ENCODE measurements at places on chromosomes 2 and 18. TPM values are rescaled to one million over a fixed set of nuclear protein-coding genes. Genes with fewer than 3 reads are reported as not detected.

GRCh38 chr2:160534996-160535395 is 41.4 kb upstream of the RBMS1 start:
- no peak for DNase-seq
- H3K27ac ChIP-seq: no peak overlapping the region
- H3K27me3 ChIP-seq: no peaks in the 10 kb centered on the region
- no peaks in the 10 kb centered on the region for H3K36me3 ChIP-seq
- H3K4me1 ChIP-seq: no peaks in the 10 kb centered on the region

GRCh38 chr2:10297959-10298531 is 4.7 kb upstream of the HPCAL1 start:
- H3K27ac ChIP-seq: peak overlapping the region; percentile 65
- peaks cover 45% of the 10 kb centered on the region for H3K4me1 ChIP-seq
- peaks cover 2% of the 10 kb centered on the region for H3K27me3 ChIP-seq

DNA sequence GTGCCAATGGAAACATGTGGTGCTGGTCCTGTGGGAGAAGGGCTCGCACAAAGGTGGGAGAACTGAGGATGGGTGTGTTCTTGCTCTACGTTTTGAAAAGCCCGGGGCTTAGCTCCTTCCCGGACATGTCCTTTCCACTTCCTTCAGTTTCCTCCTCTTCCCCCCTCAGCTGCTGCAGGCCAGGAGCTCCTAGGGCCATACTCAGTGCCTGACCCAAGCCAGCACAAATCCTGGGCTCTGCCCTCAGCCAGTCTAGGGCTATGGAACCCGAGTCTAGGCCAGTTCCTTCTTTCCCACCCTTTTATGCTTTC is 1.4 kb upstream of the SIX2 start:
- H3K4me1 ChIP-seq: peaks cover 11% of the 10 kb centered on the region
- peak overlapping the region; percentile 34 for H3K4me3 ChIP-seq
- no peak overlapping the region for H3K27ac ChIP-seq
- DNase-seq: no peak
- H3K36me3 ChIP-seq: no peaks in the 10 kb centered on the region
- peaks cover 79% of the 10 kb centered on the region for H3K27me3 ChIP-seq

DNA sequence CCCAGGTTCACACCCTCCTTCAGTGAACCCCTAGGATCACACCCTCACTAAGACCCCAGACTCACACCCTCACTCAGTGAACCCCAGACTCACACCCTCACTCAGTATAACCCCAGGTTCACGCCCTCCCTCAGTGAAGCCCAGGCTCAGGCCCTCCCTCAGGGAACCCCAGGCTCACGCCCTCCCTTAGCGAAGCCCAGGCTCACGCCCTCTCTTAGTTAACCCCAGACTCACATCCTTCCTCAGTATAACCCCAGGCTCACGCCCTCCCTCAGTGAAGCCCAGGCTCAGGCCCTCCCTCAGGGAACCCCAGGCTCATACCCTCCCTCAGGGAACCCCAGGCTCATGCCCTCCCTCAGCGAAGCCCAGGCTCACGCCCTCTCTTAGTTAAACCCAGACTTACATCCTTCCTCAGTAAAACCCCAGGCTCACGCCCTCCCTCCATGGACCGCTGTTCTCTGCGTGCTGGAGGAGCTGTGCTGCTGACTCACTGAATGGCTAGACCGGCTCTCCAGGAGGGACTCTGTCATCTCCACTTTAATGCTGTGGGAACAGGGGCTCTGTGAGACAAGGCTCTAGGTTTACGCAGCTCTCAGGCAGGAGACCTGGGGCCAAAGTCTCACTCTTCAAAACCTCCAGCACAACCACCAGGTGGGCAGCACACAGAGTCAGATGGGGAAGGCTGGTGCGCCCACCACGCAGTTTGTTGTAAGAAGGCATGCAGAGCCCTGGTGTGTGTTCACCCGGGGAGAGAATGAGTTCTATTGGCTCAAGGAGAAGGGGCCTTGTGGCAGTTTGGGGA is 506.9 kb upstream of the MYT1L start:
- no peaks in the 10 kb centered on the region for H3K27me3 ChIP-seq
- no peaks in the 10 kb centered on the region for H3K36me3 ChIP-seq
- H3K4me1 ChIP-seq: no peaks in the 10 kb centered on the region
- no peak overlapping the region for H3K4me3 ChIP-seq
- no peak for DNase-seq

DNA sequence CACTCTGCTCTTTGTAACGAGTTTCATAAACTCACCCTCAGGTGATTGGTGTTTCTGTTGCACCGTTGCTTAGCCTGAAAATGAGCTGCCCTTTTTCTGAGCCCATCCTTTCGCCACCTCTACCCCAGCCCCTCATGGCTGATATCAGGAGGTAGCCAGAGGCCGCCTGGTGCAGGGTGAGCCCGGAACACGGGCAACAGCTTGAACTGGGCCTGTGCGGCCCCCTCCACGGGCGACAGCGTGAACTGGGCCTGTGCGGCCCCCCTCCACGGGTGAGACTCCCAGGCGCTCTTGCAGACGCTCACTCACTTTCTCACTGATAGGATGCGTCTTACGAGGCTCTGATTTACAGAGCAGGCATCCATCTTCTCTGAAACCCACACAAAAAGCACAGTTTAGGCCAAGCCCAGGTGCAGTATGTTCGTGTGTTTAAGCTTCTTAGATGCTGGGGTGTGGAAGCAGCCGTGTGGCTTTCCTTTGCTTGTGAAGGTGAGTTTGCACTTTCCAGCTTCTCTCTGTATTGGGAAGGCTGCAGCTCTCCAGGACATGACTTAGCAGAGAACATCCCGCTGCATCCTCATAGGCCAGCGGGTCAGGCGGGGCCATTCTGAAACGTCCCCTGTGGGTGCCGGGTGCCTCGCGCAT is 83.5 kb downstream of the NFATC1 start:
- no peak for DNase-seq
- H3K4me1 ChIP-seq: peaks cover 3% of the 10 kb centered on the region
- H3K4me3 ChIP-seq: no peak overlapping the region
- H3K27me3 ChIP-seq: no peaks in the 10 kb centered on the region
- H3K27ac ChIP-seq: peak overlapping the region; percentile 59
- peaks cover 16% of the 10 kb centered on the region for H3K36me3 ChIP-seq

- H3K27ac ChIP-seq: no peak overlapping the region
- H3K4me3 ChIP-seq: no peak overlapping the region
- no peaks in the 10 kb centered on the region for H3K27me3 ChIP-seq
- no peaks in the 10 kb centered on the region for H3K36me3 ChIP-seq
Observed at GRCh38 chr2:208607694-208608093, 201.1 kb downstream of the PTH2R start.

GRCh38 chr2:234286118-234286598 is 210.7 kb downstream of the ARL4C start:
- H3K4me1 ChIP-seq: peaks cover 60% of the 10 kb centered on the region
- no peaks in the 10 kb centered on the region for H3K27me3 ChIP-seq
- peaks cover 18% of the 10 kb centered on the region for H3K36me3 ChIP-seq
- H3K27ac ChIP-seq: no peak overlapping the region

DNA sequence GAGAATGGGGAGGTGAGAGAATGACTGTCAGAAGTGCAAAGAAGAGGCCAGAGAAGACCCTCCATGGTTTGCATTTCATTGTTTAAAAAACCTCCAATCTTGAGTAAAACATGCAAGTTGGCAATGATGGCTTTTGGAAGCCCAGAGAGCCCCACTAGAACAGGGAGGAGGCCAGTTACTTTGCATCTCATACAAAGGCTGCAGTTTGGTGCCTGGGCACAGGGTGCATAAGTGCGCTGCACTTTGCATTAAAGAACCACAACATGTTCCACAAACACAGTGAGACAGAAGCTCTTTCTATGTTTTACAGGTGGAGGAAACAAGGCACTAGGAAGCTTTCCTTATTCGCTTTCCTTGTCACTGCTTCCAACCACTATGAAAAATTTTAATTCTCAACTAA is 25.4 kb downstream of the PSTPIP2 start:
- peaks cover 2% of the 10 kb centered on the region for H3K36me3 ChIP-seq
- H3K4me1 ChIP-seq: peaks cover 22% of the 10 kb centered on the region
- no peaks in the 10 kb centered on the region for H3K27me3 ChIP-seq
- H3K27ac ChIP-seq: no peak overlapping the region

GRCh38 chr2:134540990-134541389 is 177.8 kb downstream of the TMEM163 start:
- H3K4me3 ChIP-seq: no peak overlapping the region
- no peak for DNase-seq
- no peaks in the 10 kb centered on the region for H3K36me3 ChIP-seq
- peaks cover 2% of the 10 kb centered on the region for H3K27me3 ChIP-seq
- H3K4me1 ChIP-seq: no peaks in the 10 kb centered on the region
- H3K27ac ChIP-seq: no peak overlapping the region

DNA sequence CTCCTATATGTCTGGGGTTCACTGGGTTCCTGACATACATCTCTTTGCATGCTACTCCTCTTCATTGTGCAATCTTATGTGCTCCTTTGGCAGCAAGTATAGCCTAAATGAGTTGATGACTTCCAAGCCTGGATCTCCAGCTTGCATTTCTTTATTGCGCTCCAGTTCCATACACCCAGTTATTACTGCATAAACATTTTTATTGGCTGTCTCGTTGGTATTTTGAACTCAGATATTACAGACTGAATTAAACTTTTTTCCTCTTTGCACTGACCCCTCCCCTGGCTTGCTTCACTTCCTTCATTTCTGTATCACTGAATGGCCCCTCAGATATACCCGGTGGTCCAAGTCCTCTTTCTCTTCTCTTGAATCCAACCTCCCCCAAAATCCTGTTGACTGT is 219.2 kb downstream of the MC4R start:
- no peak overlapping the region for H3K4me3 ChIP-seq
- no peaks in the 10 kb centered on the region for H3K27me3 ChIP-seq
- no peaks in the 10 kb centered on the region for H3K36me3 ChIP-seq
- no peaks in the 10 kb centered on the region for H3K4me1 ChIP-seq
- H3K27ac ChIP-seq: no peak overlapping the region

GRCh38 chr18:38940475-38940862 is 1374.9 kb upstream of the CELF4 start:
- peak overlapping the region; percentile 95 for H3K27ac ChIP-seq
- peaks cover 4% of the 10 kb centered on the region for H3K36me3 ChIP-seq
- DNase-seq: no peak
- H3K4me1 ChIP-seq: peaks cover 24% of the 10 kb centered on the region
- no peaks in the 10 kb centered on the region for H3K27me3 ChIP-seq
- peak overlapping the region; percentile 70 for H3K4me3 ChIP-seq

DNA sequence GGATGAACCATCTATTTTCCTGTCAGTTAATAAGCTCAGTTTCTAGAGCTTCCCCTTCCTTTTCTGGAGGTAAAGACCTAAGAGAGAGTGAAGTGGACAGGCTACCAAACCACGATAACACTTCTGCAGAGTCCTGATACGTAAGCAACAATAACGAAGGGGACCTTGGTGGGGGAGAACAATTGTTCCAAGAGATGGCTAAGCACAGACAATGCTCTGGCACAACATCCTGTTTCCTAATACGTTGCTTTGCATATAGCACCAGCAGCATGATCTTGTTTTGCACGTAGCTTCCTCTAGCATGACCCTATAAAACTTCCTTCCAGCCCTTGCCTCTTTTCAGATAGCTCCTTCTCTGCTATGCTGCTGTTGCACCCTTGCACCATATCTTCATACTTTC is 247.3 kb downstream of the RAD51AP2 start:
- no peak overlapping the region for H3K4me3 ChIP-seq
- H3K27me3 ChIP-seq: no peaks in the 10 kb centered on the region
- DNase-seq: no peak
- no peak overlapping the region for H3K27ac ChIP-seq

GRCh38 chr2:46982351-46983064 is 66.9 kb upstream of the MCFD2 start:
- peak overlapping the region; percentile 59 for H3K4me3 ChIP-seq
- H3K27me3 ChIP-seq: no peaks in the 10 kb centered on the region
- DNase-seq: peak; percentile 75
- H3K27ac ChIP-seq: peak overlapping the region; percentile 90
- peaks cover 45% of the 10 kb centered on the region for H3K36me3 ChIP-seq

GRCh38 chr18:29488617-29489016 is 1311.7 kb upstream of the CDH2 start:
- no peaks in the 10 kb centered on the region for H3K36me3 ChIP-seq
- no peak overlapping the region for H3K4me3 ChIP-seq
- H3K27me3 ChIP-seq: no peaks in the 10 kb centered on the region
- DNase-seq: no peak
- H3K4me1 ChIP-seq: no peaks in the 10 kb centered on the region
- no peak overlapping the region for H3K27ac ChIP-seq

DNA sequence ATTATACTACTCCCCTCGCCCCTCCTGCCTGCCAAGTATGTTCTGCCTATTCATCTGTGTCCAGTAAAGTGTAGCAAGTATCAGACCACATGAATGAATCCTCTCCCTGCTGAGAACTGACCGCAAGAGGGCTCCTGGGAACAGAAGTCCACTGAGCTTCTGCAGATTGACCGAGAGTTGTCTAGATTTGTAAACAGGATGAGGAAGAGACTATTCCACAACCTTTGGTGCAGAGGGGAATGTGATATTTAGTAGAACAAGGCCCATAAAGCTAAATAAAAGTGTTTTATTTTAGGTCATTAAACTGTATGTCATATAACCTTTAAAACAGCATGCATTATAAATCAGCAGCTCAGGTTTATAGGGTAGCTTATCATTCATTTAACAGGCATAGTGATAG is 377.0 kb downstream of the DCC start:
- no peak for DNase-seq
- H3K4me3 ChIP-seq: no peak overlapping the region
- H3K27ac ChIP-seq: no peak overlapping the region
- no peaks in the 10 kb centered on the region for H3K4me1 ChIP-seq

DNA sequence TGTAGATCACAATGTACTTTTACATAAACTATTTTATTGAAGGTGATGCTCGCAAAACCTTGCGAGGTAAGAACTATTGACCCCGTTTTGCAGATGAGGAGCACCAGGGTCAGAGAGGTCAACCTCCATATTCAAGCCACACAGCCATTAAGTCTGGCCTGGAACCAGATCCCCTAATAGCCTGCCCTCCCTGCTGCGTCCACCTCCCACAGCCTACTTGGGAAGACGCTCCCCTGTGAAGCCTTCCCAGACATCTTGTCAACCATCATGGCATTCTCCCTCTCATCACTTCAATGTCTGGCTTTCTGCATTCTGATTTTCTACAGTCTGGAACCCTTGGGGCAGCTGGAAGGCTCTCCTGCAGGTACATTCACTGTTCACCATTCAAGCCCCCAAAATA is 101.0 kb downstream of the TTC32 start:
- no peak overlapping the region for H3K4me3 ChIP-seq
- DNase-seq: no peak
- no peaks in the 10 kb centered on the region for H3K27me3 ChIP-seq
- H3K27ac ChIP-seq: no peak overlapping the region
- no peaks in the 10 kb centered on the region for H3K4me1 ChIP-seq

DNA sequence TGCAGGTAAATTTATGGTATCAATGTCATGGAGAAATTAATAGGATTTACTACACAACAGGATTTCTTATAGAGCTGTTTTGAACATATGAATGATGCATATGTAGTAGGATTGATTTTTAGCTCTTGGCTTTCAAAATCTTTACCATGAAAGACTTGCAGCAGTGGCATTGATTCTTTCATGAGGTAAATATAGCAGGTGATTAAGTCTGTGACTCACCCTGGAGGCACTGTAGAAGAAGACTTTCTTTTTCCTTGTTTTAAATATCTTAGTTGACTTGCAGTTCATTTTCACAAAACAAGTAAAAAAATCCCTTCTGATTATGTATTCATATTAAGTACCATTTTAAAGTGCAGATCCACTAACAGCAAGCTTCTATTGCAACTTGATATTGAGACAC is 463.0 kb downstream of the FBXO15 start:
- H3K36me3 ChIP-seq: no peaks in the 10 kb centered on the region
- H3K4me3 ChIP-seq: no peak overlapping the region
- peaks cover 3% of the 10 kb centered on the region for H3K4me1 ChIP-seq
- H3K27ac ChIP-seq: no peak overlapping the region

The CHRNG gene
- not detected for total RNA-seq

The FER1L5 gene
- not detected for total RNA-seq

The REG3G gene
- total RNA-seq: not detected

The CNOT9 gene
- 134 TPM for total RNA-seq

The ITGA6 gene
- 0.68 TPM for total RNA-seq

The CD8A gene
- 1.3 TPM for total RNA-seq

The EVX2 gene
- not detected for total RNA-seq
